ENCODE measurements at places on chromosomes 11 and 22.
A peak's percentile ranks its signal among the peaks of the same experiment; 100 is the strongest.

GRCh38 chr11:109971184-109971523 is 122.0 kb upstream of the ZC3H12C start:
- DNase-seq: no peak

- peak; percentile 77 for DNase-seq
Measured at GRCh38 chr11:19557720-19558140, 154.9 kb upstream of the NAV2 start.

- DNase-seq: no peak
Measured at GRCh38 chr22:47029244-47030074, 267.0 kb downstream of the TBC1D22A start.

GRCh38 chr11:7204778-7205177 is 46.9 kb upstream of the SYT9 start:
- no peak for DNase-seq

- no peak for DNase-seq
Measured at GRCh38 chr11:21072558-21072957, 403.2 kb downstream of the NELL1 start.

- no peak for DNase-seq
Measured at GRCh38 chr11:110069158-110069737, 23.9 kb upstream of the ZC3H12C start.

GRCh38 chr11:36041988-36042611 is 98.2 kb downstream of the LDLRAD3 start:
- no peak for DNase-seq

- DNase-seq: no peak
Measured at GRCh38 chr11:9765320-9766101, 101.6 kb downstream of the SWAP70 start.

DNA sequence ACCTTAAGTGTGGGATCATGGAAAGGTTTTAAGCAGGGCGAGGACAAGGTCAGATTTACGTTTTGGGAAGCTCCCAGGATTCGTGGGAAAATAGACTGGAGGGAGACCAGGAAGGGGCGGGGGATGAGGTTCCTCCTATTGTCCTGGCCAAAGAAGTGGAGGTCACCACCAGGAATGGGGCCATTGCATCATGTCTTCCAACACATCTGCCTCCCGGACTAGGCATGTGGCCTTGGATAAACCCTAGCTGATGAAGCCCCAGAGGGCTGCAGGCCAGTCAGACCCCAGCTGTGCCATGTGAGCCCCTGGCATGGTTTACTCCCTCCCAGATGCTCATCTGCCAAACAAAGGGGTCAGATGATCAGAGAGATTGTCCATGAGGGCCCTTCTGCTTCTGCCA is 11.5 kb upstream of the YWHAH start:
- DNase-seq: no peak

DNA sequence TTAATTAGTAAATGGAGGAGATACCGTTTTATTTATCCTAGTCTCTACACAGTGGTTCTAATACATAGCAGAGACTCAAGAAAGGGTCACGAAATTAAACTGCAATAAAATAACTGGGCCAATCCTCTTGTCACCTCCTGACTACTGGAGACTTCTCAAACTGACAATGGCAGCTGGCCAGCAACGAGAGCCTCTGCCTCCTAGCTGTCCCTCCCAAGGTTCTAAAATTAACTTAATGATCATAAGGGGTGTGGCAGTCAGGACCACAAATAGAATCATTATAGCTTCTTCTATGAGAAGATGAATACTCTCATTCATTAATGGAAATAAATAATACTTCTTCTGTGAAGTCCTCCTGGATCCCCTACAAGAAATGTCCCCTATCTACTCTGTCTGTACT is 63.8 kb upstream of the APOA1 start:
- no peak for DNase-seq

GRCh38 chr22:47657224-47657623 is 894.8 kb downstream of the TBC1D22A start:
- no peak for DNase-seq

DNA sequence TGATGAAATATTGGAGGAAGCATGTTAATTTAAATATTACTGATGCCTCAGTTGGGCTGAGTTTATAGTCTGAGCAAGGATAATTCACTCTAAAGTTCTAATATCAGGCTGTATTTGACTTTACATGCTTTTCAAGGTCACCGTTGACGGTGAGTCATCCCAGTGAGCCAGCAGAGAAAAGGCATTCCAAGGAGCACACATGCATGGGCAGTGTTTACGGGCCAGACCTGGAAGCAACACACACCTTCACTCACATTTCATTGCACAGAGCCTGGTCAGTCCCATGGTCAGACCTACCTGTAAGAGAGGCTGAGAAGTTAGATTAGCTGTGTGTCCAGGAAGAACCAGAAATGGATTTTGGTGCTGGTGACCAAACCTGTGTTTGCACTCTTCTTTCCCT is 53.5 kb downstream of the COMMD9 start:
- DNase-seq: no peak

DNA sequence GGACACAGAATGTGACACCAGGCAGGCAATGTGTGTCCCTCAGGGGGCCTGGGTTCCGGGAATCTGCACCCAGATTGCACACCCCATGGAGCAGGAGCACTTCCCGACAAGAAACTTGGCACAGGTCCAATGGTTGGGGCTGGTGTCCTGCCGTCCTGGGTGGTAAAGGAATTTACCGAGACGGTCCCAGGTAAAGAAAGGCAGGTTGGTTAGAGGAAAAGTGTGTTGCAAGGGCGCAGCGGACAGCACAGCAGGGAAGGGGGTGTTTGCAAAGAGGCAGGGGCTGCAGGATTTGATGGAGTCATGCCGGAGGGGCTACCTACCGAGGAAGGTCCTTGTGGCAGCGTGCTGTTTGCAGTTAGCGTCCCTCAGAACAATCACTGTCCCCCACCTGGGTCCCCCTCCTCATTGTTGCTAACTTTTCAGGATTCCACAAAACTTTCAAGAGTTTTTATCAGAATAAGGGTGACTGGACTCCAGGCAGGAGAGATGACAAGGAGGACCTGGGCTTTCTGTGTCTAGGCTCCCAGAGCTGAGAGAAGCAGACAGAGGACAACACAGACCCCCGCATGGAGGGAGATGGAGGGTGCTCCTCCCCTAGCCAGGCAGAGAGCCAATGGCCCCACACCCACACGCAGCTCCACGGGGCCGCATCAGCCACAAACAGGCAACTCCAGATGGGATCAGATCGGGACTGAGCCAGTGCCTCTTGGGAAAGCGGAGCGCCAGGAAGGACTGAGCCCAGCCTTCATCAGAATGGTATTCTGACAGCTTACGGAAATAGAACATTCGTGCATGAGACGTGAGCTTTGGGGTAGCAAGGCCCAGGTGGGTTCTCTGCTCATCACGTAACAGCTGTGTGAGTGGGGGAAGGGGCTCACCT is 1423.9 kb downstream of the BRD1 start:
- DNase-seq: no peak

- no peak for DNase-seq
Measured at GRCh38 chr11:6201481-6201880, 2.5 kb downstream of the OR52W1 start.

GRCh38 chr11:92304271-92304670 is 79.7 kb downstream of the FAT3 start:
- no peak for DNase-seq

DNA sequence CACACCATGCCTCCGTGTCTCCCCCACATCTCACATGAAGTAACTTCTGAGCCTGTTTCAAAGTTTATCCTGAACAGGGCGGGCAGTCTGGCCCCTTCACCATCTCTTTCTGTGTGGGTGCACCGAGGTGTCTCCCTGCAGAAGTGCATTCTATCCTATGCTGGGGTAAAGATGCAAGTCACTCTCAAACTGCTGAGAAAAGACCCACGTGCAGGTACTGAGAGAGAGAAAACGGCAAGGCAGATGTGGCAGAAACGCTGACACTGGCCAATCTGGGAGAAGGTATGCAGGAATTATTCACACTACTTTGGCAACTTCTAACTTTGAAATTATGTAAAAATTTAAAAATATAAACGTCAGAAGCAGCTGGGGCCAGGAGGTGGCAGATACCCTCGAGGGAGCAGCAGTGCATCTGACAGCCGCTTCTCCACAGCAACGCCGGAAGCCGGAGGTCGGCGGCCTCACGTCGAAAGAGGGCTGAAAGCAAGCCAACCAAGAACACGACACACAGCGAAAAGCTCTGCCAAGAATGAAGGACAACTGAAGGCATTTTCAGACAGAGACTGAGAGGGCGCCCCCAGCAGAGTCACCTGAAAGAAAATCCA is 34.2 kb upstream of the MOB2 start:
- DNase-seq: no peak

- DNase-seq: peak; percentile 36
Measured at GRCh38 chr11:96012086-96012824, 88.3 kb upstream of the MTMR2 start.

GRCh38 chr11:64241491-64242374 is 838 bp downstream of the FKBP2 start:
- no peak for DNase-seq

Measured in neuronal stem cell (in vitro differentiated cells).